Stomach (tissue), 19 donors: ENCODE measurements at places on chromosomes 5 and 9.

- DNase-seq = no peak
These were observed 297.1 kb downstream of the HCN1 start for GRCh38 chr5:45399041-45399440.

DNA sequence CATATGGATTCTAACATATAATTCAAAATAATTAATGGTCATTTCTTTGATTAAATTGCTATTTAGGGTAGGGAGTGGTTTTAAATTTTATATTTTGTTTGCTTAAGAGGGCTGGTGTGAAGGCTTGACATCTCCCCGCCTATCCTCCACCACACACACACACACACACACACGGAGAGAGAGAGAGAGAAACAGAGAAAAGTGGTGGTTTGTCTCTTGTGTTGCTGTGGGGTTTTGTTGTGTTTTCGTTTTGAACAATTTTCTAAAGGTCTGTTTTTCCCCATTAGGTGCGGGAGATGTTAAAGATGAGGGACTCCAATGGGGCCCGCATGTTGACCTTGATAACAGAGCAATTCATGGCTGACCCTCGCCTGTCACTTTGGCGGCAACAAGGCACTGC, 161.9 kb downstream of the ZSWIM6 start:
- DNase-seq = no peak

GRCh38 chr9:126157826-126158587, 168.6 kb upstream of the MVB12B start:
- peak; percentile 14 for DNase-seq

- DNase-seq = no peak
These were observed 656 bp downstream of the CEP78 start for GRCh38 chr9:78236551-78236910.

DNA sequence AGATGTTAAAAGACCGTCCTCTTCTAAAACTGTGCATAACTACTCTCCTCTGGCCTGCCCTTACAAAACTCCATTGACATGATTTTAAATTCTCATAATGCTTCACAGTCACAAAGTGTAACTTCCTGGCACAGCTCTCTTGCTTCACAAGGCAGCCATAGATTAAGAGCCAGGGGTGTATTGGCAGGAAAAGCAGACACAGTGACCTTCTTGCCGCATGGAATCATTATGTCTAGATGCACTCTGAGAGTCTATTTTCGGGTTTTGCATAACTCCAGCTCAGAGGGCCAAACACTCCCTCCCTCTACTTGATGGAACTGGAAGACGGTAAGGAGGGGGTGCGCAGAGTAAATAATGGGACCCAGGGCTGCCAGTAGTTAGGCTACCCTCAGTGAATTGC, 110.1 kb downstream of the MARCHF3 start:
- peak; percentile 75 for DNase-seq

- no peak for DNase-seq
These were observed 13.2 kb downstream of the TSPAN17 start for GRCh38 chr5:176660530-176660859.

GRCh38 chr5:19701731-19702130, 286.3 kb downstream of the CDH18 start:
- DNase-seq = no peak

DNA sequence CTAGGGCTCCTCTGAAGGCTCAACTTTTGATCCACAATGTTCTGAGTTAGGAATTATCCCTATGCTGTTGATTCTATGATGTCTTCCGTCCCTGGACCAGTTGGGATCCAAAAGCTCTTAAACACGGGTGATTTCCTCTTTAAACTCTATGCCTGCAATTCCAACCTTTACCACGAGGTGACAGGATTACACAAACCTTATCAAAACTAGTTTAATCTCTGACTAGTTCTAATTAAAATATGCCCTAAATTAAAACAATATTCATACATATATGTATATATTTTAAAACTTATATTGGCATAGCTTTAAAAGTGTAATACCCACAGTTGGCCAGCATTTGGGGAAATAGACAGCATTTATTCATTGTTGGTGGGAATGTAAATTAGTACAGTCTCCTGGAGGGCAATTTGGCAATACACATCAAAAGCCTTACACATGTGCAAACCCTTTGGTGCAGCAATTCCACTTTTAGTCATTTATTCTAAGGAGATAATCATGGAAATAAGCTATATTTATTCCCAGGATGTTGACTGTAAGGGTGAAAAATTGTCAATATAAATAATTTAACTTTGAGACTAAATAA, 51.6 kb upstream of the PHYKPL start:
- no peak for DNase-seq

DNA sequence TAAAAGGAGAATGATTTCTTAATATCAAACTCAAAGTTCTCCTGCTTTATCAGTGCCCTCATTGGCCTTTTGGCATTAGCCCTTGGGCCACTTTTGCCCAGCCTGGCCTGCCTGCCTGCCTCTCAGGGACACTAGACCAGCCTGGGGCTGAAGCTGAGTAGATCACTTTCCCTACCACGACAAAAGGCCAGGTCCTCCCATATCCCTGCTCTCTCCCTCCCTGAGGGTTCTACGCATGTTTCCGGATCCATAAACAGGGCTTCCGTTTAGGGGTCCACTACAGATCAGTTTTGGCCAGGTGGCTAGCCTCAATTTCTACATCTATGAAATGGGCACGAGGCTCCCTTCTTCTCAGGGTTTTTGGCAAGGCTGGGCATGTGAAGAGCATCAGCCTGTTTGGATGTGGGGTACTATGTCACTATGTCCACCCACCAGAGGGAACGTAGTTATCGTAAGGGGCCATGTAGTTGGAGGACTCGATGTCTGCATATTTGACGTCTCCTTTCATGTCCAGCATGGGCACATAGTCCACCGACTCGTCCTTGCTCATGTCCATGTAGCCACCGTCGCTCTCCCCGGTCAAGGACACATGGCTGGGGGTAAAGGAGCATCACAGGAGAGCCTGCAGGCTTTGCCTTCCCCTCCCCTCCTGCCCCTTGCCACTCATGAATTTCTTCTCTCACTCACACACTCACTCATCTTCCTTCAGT, 34.0 kb downstream of the PDGFRB start:
- no peak for DNase-seq

DNA sequence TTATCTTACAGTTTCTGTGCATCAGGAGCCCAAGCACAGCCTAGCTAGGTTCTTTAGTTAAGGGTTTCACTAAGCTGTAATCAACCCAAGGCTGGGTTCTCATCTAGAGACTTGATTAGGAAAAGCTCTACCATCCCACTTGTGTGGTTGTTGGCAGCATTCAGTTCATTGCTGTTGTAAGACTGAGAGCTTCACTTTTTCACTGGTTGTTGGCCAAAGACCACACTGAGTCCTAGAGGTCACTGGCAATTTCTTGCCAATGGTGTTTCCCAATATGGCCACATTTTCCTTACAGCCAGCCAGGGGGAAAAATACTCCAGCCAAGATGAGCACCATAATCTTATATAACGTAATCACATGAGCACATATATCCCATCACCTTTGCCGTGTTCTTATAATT, 74.3 kb downstream of the SMIM15 start:
- DNase-seq = no peak

- DNase-seq = no peak
These were observed 14.5 kb upstream of the CAMSAP1 start for GRCh38 chr9:135921749-135922310.

GRCh38 chr5:145803112-145804004, 31.8 kb downstream of the PRELID2 start:
- DNase-seq = no peak

DNA sequence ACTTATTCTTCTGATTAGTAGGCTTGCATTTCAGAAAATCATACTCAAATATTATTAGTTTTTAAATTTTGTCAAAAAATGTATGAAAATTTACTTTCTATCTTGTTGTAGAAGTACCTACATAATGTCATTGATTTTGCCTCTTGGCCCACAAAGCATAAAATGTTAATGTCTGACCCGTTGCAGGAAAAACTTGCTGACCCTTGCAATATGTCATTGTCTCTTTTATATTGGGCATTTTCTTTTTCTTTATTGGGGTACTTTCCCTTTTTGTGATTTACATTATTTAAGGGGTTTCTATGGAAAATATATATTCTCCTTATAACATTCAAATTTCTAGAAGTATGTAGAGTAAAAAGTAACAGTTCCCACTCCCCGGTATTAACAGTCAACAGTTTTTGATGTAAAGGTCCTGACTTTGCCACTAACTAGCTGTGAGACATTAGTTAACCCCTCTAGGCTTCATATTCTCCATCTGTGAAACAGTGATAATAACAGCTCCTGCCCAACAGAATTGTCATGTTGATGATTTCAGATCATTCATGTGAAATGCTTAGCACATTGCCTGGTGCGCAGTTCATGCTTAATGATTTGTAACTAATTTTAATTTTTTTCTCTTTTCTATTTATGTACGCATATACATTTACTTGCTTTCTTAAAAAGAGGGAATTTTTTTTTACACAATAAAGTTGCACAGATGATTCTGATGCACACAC, 243.2 kb downstream of the ARHGAP26 start:
- DNase-seq = no peak

DNA sequence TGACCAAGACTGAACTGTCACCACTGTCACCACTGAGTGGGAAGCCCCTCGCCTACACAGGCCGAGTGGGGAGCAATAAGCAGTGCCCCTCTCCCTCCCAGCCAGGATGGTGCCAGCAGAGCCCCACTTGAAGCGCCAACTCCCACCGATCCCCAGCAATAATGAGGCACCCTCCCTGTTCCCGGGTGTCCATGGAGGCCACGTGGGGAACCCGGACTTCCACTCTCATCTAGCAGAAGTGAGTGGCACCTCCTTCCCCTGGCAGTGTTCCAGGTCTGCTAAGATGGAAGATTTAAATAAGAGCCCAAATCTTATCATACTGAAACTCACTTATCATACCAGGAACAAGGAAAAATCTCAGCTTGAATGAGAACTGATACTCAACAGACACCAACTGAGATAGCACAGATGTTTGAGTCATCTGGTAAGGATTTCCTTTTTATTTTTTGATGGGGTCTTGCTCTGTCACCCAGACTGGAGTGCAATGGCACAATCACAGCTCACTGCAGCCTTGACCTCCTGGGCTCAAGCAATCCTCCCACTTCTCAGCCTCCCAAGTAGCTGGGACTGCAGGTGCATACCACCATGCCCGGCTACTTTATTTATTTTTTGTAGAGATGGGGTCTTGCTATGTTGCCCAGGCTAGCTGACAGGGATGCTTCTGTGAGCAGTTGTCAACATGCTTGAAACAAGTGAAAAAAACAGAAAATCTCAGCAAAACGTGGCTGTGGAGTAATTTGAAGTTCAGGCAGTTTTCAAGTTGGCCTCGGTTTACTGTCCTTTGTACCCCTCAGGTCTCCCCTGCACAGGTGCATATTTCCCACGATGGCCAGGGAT, 29.6 kb upstream of the ASS1 start:
- DNase-seq = no peak

GRCh38 chr5:95487880-95488279, 66.9 kb downstream of the SKIC3 start:
- DNase-seq = no peak

DNA sequence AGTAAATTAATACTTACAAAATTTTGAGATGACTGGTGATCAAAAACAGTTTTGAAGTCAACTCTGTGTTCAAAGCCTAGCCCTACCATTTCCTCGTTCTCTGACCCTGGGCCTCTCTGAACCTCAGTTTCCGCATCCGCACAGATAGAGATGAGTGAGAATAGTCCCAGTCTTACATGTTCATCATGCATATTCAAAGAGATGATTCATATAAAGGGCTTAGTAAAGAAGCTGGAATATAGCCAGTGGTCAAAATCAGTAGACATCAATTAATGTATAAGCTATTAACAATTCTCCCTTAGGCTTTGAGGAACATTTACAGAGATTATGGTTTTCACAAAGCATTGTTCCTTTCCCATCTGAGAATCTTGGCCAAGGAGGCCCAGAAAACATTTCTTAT, 250.6 kb downstream of the SPOCK1 start:
- no peak for DNase-seq

DNA sequence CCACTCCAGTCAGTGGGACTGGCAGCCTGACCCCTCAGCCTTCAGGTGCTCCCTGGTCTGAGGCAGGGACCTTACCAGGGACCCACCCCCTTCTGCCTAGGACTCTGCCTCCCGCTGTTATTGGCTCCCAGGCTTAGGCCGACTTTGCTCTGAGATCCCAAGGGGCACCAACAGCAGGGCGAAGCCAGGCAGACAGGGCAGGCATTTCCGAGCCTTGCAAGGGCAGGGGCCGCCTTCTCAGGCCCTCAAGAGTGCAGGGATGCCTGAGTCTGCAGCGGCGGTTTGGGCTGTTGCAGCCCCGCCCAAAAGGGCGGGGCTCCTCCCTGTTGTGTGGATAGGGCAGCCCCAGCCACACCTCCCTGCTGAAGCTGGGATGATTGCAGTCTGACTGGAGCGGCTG, 644.6 kb downstream of the PRR16 start:
- DNase-seq = no peak

DNA sequence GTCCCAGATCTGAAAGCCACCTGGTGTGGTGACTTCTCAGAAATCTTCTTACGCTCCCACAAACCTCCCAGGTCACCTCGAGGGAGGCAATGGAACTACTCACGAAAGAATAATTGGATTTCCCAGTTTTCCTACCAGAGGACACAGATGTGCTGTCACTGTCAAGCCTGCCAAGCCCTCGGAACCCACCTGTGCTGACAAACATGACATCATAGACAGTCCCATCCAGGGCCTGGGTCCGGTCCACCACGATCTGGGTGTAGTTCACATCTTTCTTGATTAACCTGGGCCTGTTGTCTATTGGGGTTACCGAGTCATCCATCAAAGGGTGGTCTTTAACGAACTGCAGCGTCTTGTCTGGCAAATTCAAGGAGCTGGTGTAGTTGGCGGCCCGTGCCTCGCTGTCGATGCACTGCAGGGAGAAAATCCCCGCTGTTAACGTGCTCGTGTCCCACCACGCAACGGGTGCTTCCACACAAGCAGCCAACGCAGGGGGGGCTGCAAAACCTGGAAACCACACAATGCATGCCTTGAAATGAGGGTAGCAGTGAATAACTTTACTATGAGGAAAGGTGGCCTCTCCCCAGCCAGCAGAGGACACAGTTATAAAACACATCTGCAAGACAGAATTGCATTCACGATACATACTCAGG, 69.0 kb downstream of the SECISBP2 start:
- DNase-seq = no peak

- no peak for DNase-seq
These were observed 243.7 kb downstream of the PIK3R1 start for GRCh38 chr5:68459093-68459809.

DNA sequence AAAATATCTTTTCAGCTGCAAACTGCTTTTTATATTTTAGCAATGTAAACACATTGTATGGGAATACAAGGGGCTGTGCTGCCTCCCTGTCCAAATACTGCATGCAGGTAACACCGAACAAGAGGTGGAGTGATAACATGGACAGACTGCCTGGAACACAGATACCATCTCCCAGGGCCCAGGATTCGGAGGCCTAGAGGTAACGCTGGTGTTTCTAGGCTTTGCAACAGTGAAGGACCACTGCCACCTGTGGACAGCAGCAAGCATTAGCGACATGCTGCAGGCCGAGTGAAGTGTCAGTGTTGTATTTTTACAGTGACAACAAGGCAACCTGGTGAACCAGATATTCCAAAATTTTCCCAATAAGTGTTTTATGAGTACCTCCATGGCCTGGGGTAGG, 379.1 kb downstream of the DMRT2 start:
- DNase-seq = peak; percentile 60
